ENCODE measurements at places on chromosomes 4 and X.

- no peak for DNase-seq
These were observed 94.9 kb downstream of the HDAC8 start for GRCh38 chrX:72477781-72478181.

GRCh38 chrX:94123062-94123461, 449.1 kb downstream of the FAM133A start:
- DNase-seq = no peak

GRCh38 chr4:14361084-14361483, 641.2 kb upstream of the CPEB2 start:
- no peak for DNase-seq

- DNase-seq = peak; percentile 3
These were observed 2.5 kb upstream of the RS1 start for GRCh38 chrX:18674417-18674787.

DNA sequence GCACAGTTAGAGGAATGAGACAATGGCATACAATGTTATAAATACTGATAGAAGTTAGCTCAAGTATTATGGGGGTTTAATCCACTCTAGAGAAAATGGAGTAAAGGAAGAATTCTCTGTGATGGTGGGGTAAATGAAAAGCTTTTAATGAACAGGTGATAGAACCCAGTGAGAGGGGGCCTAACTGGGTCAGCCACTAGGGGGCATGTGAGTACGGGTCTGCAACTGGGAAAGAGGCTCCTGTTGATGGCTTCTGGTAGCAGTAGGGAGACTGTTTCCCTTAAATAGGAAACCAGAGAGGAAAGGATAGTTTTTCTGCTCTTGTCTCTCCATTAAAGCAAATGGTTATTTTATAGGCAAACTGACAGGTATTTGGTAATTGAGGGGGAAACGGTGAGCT, 132.8 kb upstream of the GPR101 start:
- no peak for DNase-seq

DNA sequence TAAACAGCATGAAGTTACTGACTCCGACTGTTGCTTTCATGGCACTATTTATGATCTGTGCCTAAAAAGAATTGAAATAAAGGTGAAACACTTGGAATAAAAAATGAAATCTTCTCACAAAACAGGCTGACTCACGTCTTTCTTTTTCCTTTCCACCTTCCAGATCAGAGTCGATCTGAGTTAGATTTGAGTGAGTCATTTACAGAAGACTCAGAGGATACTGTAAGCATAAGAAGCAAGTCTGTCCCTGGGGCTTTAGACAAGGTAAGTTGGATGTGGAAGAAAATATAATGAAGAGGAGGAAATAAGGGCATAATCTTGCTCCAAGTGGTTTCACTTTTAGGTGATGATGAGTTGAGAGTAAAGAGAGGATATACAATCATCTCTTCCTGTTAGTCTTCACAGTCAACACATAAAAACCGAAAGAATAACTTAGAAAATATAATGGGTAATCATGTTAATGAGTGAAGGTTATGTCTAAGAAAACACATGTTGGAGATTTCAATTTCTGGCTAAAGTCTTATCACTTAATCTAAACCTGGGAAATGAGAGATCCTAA, 89.7 kb downstream of the SYTL5 start:
- DNase-seq = no peak

GRCh38 chr4:173191623-173192041, 23.0 kb downstream of the GALNT7 start:
- no peak for DNase-seq

DNA sequence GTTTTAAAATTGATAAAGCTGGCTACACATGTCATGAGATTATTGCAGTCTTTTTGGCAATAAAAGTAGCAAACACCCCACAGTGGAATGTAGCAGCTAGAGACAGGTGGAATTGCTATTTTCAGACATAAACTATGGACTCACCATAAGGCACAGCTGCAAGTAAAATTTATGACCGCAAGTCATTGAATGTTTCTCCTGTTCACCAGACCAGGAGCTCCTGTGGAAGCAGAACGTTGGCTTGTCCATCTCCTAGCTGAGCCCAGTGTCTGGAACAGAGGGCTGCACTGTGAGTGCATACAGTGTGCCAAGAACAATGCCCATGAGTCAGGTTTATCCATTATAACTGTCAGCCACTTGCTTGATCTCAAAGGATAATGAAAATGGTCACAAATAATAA, 538.2 kb downstream of the INPP4B start:
- no peak for DNase-seq

GRCh38 chrX:22105231-22105630, 73.1 kb downstream of the PHEX start:
- no peak for DNase-seq
